Esophagus mucosa (tissue), 1 donor: ENCODE measurements at places on chromosomes 6 and 20. TPM values are rescaled to one million over a fixed set of nuclear protein-coding genes. Genes with fewer than 3 reads are reported as not detected.
A peak's percentile ranks its signal among the peaks of the same experiment; 100 is the strongest.

GRCh38 chr20:8534368-8535160 is 402.5 kb downstream of the PLCB1 start:
- no peak for ATAC-seq

GRCh38 chr6:136173519-136174507 is 76.3 kb downstream of the MTFR2 start:
- no peak for ATAC-seq

GRCh38 chr6:33633462-33634158 is 12.5 kb downstream of the ITPR3 start:
- peak; percentile 81 for ATAC-seq

DNA sequence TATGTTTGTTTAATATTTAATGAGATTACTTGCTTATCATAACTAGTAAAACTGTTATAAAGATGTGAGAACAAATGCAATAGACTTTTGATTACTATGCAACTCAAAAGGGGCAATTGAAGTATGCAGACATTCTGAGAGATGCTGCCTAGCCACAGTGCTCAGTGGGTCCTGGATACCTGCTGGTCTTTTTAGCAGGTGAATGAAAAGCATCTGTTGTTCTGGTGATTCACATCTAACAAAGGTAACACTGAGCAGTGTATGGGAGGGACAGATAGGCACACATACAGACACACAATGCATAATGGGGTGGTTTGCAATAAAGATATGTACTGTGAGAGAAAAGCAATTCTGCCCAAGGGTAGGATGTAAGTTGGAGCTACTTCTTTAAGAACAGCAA is 46.9 kb downstream of the OGFRL1 start:
- ATAC-seq, result no peak

DNA sequence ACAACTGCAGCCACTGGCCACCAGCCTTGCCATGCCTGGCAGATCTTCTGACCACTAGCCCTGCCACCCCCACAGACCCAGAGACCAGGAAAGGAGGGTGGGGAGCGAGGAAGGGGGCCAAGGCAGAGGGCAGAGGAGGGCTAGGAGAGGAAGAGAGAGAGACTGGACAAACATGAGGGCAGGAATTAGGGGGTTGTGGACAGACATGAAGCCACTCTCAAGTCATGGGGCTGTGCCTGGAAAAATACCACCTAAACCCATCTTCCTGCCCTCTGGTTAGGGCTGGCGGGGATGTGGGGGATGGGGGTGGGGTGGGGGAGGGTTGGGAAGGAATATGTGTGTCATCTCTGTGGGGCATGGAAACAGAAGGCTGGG is 1.4 kb upstream of the SLC29A1 start:
- no peak for ATAC-seq

Gene SRSF12
- 0.44 TPM for total RNA-seq

DNA sequence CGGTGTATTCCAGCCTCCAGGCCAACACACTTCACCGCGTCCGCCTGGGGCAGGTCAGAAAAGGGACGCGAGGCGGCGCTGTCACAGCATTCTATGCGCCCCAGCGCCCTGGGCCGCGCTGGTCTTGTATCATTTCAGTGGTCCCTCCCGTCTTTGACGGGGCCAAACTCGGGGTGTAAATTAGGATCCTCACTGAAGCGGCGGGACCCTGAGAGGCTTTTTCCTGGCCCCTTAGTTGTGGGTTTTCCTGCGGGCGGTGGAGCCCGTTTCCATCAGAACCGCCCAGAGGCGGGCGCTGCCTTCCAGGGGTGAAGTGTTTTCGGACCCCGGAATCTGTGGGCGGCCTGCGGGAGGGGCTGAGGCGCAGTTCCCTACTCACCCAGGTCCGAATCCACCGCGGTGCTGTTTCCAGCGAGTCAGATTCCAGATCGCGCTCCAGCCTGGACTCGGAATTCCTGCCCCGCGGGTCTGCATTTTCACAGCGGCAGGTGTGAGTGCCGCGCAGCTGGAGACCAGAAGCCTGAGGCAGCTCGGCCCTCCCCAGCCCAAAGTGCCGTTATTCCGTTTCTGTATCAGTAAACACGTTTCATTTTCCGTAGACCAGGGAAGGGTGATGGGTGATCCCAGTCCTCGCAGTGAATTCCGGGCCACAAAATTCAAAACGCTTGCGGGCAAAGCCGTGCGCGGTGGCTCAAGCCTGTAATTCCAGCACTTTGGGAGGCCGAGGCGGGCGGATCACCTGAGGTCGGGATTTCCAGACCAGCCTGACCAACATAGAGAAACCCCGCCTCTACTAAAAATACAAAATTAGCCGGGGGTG is 3.9 kb upstream of the MICB start:
- peak; percentile 70 for ATAC-seq

Gene GCM1
- total RNA-seq, result not detected

Gene PTK7
- 37.3 TPM for total RNA-seq

GRCh38 chr20:57346477-57346876 is 4.6 kb upstream of the RAE1 start:
- peak; percentile 64 for ATAC-seq

GRCh38 chr20:50595433-50595895 is 85.3 kb downstream of the PTPN1 start:
- ATAC-seq, result no peak

GRCh38 chr6:137734875-137735182 is 132.2 kb upstream of the TNFAIP3 start:
- no peak for ATAC-seq

- ATAC-seq, result no peak
Measured at GRCh38 chr6:158472447-158472846, 87.4 kb upstream of the TMEM181 start.

DNA sequence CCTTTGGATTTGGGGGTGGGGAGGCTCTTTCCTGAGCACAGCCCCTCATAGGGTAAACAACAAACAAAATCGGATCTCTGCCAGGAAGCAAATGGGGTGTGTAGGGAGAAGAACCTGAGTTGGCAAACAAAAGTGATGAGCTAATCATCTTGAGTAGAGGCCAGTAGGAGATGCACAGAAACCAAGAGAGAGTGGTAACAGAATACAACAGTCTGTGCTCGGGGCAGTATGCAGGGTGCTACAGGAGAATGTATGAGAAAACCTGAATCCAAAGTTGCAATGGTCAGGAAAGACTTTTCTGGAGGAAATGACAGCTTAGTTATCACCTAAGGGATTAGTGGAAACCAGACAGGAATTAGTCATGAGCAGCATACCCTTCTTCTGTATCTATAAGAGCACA is 177.8 kb downstream of the CDKAL1 start:
- ATAC-seq, result no peak

DNA sequence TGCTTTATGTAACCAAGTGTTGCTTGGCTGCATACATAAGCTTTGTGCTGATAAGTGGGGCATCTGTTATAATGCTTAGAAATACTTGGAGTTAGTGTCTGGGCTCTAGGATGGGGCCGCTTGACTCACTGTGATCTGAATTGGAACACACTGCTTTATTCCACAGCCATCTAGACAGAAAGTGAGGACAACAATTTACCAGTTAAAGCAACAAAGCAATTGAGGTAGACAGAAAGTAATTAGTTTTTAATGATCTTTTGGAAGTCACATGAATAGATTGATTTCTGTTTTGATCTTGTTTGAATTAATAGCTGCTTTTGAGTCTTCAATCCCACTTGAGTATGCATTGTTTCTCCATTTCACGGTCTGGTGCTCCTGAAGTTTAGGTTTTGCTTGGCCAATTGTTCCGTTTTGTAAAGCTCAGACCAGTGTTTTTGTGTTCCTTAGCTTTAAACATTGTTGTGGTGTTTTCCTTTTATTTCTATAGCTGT is 157.5 kb downstream of the TRMT11 start:
- ATAC-seq, result no peak

DNA sequence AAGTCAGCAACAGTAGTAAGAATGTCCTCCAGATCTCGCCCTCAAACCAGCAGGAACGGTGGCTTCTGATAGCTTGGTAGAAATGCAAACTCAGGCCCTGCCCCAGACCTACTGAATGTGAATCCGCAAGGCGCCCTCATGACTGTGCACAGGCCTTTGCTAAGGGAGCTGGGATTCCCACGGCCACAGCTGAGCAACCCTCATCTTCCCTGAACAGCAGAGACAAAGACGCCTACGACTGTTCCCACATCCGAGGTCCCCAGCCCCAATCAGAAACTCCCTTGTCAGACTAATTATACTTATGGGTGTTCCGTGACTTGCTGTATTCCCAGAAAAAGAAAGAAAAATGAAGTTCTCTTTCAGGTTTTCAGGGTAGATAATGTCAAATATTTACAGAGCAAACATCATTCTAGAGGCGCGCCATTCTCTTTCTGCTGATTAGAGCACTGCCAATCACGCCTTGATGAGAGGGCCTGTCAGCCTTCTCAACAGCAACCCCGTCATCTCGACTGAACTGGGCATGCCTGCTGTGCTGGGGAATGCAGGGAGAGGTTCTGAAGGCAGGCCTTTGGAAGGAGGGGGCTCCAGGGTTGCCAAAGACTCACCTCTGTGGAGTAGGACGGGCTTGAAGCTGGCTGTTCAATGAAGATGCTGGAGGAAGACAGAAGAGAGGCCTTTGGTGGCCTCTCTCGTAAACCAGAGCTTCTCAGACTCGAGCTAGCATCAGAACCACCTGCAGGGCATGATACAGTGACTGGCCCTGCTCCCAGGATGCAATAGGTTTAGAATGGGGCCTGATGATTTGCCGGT is 79.9 kb downstream of the ZNF217 start:
- ATAC-seq, result no peak

GRCh38 chr20:59018817-59019216 is 412 bp upstream of the TUBB1 start:
- no peak for ATAC-seq

DNA sequence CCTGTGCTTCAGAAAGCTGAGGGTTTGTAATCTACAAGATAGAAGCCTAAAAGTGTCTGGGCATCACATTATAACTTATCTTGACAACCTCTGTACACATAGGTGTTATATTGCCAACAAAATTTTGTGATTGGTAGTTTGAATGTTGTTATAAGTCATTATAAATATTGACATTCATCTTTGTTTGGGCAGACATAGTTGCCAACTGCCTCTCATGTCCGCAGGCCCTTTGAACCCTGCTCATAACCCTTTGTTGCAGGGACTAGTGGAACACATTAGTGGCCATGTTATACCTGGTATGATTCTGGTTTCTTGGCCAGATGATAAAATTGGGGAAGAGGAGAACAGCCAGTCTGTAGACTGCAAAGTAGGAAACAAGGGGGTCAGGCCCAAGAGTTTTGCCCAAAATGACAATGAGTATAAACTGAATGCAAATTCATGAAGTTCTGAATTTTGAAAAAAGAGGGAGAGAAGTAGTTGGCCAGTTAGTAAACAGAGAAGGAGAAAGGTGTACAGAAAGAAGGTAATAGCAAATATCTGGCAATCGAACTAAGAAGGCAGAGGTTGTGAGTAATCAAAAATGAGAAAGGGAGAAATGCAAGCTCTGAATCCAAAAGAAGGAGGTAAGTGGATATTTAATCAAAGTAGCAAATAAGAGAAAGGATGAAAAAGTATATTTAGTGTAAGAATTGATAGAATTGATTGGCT is 21.6 kb upstream of the LMBRD1 start:
- no peak for ATAC-seq

Gene CD93
- 7.9 TPM for total RNA-seq

- no peak for ATAC-seq
Measured at GRCh38 chr6:16446273-16446672, 207.9 kb downstream of the GMPR start.

GRCh38 chr6:434051-434705 is 42.6 kb downstream of the IRF4 start:
- no peak for ATAC-seq

GRCh38 chr6:13375360-13375878 is 47.1 kb upstream of the TBC1D7 start:
- ATAC-seq, result no peak

Gene TRIM40
- not detected for total RNA-seq

Gene PPP1R3G
- total RNA-seq, result 2.0 TPM

GRCh38 chr20:51594236-51595057 is 51.9 kb upstream of the NFATC2 start:
- no peak for ATAC-seq

- ATAC-seq, result peak; percentile 88
Measured at GRCh38 chr6:27505209-27506027, 32.5 kb upstream of the ZNF184 start.

Gene ANKEF1
- 6.7 TPM for total RNA-seq

DNA sequence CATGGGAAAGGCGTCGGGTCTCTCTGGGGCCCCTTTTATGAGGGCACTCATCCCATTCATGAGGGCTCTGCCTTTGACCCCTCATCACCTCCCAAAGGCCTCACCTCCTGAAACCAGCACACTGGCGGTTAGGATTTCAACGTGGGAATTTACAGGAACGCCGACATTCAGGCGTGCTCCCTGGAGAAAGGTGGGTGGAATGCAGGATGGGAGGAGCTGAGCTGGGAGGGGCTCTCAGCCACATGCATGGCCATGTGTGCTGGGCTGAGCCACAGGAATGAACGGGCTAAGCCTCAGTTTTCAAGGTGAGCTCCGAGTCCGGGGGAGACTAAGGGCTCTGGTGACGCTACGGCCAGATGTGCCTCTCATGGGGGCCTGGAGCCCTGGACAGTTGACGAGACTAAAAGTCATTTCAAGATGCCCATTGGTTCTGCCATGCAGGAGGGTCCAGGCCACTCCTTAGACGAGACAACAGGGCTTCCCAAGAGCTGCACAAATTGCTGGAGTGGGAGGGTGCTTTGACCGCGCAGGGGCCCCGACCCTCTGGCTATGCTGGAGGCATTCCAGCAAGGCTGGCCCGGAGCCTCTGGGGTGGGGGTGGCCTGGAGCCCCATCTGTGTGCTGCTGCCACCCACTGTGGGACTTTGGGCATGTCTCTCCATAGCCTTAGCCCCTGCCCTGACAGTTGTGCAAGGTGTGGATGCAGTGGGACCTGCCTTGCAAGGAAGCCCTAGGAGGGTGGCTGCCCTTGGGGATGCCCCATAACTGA is 3.8 kb upstream of the ARFGAP1 start:
- peak; percentile 54 for ATAC-seq

Gene SLPI
- 864 TPM for total RNA-seq

DNA sequence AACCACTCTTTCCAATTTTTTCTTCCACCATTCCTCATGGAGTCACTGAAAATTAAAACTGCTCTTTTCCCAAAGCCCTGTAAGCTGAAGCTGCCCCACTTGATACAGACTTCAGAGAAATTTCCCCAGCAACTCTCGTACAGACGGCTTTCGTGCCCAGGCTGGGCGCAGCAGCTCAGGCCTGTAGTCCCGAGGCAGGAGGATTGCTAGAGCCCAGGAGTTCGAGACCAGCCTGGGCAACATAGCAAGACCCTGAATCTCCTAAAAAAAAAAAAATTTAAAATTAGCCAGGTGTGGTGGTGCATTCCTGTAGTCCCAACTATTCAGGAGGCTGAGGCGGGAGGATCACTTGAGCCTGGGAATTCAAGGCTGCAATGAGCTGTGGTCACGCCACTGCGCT is 6.6 kb downstream of the PPDPF start:
- ATAC-seq, result no peak

Gene PI16
- 0.20 TPM for total RNA-seq

GRCh38 chr20:17684077-17684888 is 2.2 kb upstream of the RRBP1 start:
- ATAC-seq, result no peak
